CD4-positive, alpha-beta T cell treated with Interleukin-15 for 1 hour (primary cell): ENCODE measurements at places on chromosomes 4 and X.

DNA sequence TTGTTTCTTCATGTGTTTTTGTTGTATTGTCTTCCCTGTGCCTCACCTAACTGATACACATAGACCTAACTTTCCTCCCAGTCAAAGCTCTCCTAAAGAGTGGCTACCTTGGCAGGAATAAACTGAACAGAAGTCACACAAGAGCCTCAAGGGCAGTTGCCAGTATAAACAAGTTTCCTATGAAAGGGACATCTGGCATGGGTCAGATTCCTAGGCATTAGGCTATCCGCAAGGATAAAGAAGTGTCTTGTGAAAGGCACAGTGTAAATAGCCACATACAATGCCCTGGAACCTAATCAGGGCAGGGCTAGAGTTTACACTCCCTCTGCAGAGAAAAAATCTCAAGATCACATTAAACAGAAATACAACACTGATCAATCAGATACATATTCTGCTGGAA lies 220.8 kb downstream of the SPANXN3 start:
- no peak for DNase-seq

GRCh38 chr4:127370604-127371003 lies 262.2 kb upstream of the INTU start:
- no peak for DNase-seq

DNA sequence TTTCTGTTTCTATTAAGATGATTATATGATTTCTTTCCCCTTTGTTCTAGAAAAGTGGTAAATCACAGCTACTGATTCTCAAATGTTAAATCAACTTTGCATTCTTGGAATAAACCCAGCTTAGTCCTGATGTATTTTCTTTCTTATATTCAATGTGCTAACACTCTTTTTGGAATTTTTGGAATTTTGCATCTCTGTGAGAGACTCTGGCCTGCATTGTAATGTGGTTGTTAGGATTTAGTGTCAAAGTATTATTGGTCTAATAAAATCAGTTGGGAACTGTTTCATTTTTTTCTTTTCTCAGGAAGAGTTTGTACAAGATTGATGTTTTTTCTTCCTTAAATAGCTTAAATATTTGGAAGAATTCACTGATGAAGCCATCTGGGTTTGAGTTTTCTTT lies 109.6 kb downstream of the KIT start:
- DNase-seq: no peak

DNA sequence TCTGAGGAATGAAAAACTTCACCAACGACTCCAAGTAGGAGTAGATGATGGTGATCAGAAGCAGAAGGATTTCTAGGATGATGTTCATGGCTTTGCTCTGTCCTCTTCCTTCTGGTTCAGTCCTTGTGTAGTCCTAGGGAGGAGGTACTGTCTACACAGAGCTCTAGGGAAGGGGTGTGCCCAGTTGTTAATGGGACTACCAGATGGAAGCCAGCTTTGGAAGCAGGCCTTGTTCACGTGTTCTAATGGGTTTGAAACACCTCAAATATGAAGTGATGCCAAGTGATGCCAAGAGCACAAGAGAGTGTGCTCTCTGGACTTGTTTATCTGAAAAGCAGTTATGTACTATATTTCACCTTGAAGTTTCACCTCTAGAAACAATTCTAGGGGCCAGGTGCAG lies at the start of gene HSD17B13:
Gene HSD17B13, minus strand, starts transcription at position 129 of the 400 bp plus-strand sequence. Its CDS starts 41 bp downstream, at position 88.
- DNase-seq: no peak

DNA sequence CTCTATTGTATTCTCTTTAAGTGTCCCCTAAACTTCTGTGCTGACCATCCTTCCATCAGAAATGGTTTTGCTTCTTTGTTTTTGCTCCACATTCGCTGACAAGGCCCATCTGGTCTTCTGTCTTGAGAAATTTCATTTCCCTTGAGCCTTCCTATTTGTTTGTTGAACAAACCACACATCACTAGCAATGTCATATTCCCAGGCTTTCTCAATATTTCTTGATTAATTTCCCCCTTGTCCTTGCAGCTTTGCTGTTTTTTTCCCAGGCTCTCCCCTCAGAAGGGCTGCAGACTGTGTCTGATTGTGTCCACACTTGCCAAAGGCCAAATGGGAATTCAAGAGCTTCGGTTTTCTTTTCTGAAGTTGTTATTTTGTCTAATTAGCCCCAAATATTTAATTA lies 158.9 kb downstream of the MID1IP1 start:
- no peak for DNase-seq

- DNase-seq: no peak
These were observed 1.1 kb upstream of the SEPTIN6 start for GRCh38 chrX:119693996-119694451.

- no peak for DNase-seq
These were observed 266.0 kb upstream of the IL1RAPL1 start for GRCh38 chrX:28321286-28321685.

GRCh38 chr4:41645728-41646390 lies 102.7 kb downstream of the PHOX2B start:
- DNase-seq: no peak
